ENCODE measurements at places on chromosomes 6 and 20. TPM values are rescaled to one million over a fixed set of nuclear protein-coding genes. Genes with fewer than 3 reads are reported as not detected.

DNA sequence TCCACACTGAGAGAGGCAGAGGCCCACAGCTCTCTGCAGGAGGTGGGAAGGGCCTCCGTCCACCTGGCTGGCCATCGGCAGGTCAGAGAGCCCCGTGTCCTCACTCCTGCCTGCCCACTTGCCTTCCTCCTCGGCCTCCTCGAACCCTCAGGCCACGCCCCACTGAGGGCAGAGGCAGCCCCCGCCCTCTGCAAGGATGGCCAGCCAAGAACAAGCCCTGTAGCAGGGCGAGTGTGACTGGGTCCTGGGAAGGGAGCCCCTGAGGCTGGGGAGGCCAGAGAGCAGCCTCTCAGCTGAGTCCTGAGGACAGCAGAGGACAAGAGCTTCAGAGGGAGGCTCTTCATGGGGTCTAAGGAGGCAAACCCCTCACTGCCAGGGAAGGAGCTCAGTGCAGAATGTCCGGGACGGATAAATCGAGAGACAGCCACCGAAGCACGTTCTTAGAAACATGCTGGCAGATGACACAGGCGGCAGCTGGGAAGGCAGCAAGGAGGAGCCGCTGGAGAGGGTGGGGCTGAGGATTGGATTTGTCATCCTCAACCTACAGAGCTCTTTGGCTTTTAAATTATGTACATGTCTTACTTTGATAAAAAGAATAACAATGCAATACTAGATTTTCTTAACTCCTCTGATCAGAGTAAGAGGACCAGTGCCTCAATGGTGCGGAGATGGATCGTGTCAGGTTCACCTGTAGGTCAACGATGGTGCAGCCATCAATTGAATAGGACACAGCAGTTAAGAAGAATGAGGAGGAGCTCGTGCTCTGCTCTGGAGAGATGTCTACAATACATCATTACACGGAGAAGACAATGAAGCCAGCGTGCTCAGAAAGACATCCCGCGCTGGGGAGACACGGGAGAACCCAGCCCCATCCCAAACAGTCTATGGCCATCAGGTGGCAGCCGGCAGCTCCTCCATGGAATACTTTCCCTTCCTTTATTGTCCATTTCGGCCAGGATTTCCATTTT is 53.0 kb downstream of the GNAS-AS1 start:
- DNase-seq = no peak

The CCN6 gene
- total RNA-seq = not detected

- no peak for DNase-seq
Observed at GRCh38 chr6:19968201-19968600, 131.0 kb downstream of the ID4 start.

DNA sequence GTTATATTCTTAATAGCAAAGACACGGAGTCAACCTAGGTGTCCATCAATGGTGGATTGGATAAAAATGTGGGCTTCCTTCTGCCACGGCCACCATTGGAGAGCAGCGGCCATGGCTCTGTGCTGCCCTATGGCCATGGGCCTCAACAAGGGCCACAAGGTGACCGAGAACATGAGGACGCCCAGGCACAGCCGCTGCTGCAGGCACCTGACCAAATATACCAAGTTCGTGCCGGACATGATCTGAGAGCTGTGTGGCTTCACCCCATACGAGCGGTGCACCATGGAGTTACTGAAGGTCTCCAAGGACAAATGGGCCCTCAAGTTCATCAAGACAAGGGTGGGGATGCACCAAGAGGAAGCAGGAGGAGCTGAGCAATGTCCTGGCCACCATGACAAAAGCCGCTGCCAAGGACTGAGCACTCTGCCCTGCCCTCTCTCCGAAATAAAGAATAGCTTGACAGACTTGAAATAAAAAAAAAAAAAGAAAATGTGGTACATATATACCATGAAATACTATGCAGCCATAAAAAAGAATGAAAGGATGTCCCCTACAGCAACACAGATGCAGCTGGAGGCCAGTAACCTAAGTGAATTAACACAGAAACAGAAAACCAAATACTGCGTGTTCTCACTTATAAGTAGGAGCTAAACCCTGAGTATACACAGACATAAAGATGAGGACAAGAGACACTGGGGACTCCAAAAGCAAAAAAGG is 81.0 kb downstream of the FKBP5 start:
- DNase-seq = no peak

GRCh38 chr6:92687278-92687677 is 732.1 kb downstream of the EPHA7 start:
- no peak for DNase-seq

- no peak for DNase-seq
Observed at GRCh38 chr6:137919837-137920730, 53.0 kb downstream of the TNFAIP3 start.

The FAM217A gene
- not detected for total RNA-seq

DNA sequence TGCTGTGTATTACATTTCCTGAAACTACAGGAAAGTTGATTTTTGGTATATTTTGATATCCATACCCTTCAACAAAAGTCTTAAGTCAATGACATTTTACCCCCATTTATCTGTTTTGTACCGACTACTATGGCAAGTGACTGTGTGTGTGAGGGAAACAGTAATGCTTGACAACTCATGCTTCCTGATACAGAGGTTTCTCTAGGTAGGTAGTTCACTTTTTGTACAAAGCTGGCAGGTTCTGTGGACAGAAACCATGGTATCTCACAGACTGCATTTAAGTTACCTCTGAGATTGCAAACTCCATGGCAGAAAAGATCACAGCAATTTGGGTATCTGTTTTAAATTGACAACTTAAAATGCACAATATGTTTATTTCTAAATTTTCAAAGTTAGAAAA is 28.8 kb downstream of the FARS2 start:
- DNase-seq = no peak

The SPAG4 gene
- 6.9 TPM for total RNA-seq

DNA sequence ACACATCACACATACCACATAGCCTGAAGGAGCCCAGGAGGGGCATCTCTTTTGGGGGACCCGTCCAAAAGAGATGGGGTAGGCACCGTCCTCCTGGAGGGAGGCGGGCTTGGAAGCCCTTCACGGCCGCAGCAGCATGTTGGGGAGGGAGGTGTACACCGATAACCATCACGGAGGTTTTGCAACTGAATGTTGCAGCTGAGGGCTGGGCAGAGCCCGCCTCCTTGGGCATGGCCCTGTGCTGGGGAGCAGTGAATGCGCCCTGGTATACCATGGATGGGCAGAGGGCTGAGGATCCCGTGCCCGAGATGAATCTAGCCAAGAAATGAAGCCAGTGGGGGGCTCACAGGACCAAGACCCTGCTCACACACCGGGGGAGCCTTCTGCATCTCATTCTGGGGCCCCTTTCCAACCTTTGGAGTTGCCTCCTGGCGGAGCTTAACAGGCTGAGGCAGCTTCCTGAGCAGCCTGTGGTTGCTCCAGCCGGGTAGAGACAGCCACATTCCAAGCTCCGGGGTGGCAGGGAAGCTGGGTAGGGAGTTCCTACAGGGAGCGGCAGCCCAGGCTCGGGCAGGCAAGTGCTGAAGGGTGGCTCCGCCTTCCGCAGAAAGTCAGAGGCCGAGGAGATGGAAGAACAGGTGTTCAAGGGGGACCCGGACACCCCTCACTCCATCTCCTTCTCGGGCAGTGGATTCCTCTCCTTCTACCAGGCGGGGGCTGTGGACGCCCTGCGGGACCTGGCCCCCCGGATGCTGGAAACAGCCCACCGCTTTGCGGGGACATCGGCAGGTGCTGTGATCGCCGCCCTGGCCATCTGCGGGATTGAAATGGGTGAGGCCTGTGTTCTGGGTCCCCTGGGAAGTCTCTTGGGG is at the start of gene PNPLA1:
Gene PNPLA1 (plus strand): TSS at position 227 of the 872 bp plus-strand sequence. CDS start 400 bp downstream, at position 627.
- DNase-seq = no peak

- no peak for DNase-seq
Observed at GRCh38 chr6:71250099-71250602, 38.5 kb upstream of the OGFRL1 start.

DNA sequence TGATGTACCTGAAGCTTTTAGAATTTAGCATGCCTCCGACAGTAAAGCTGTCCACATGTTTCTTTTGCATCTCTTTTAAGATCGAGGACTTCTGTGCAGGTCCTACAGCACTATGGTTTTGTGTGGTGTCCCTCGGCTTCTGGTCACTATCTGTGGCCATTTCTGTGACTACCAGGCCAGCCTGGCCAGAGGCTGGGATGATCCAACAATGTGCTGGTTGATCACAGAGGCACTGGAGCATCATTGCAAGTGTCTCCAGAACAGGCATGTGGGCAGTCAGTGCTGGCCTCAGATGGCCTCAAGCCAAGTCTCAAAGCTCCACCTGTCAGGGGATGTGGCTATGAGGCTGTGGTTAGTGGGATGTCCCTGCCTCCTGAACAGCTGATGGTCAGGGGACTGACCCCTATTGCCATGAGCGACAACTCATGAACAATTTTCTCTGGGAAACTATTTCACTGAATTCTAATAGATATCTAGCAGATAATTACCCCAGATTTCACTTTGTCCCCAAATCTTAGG is 136.6 kb downstream of the SYNDIG1 start:
- no peak for DNase-seq

GRCh38 chr20:61596687-61597330 is 344.7 kb downstream of the CDH4 start:
- DNase-seq = no peak

DNA sequence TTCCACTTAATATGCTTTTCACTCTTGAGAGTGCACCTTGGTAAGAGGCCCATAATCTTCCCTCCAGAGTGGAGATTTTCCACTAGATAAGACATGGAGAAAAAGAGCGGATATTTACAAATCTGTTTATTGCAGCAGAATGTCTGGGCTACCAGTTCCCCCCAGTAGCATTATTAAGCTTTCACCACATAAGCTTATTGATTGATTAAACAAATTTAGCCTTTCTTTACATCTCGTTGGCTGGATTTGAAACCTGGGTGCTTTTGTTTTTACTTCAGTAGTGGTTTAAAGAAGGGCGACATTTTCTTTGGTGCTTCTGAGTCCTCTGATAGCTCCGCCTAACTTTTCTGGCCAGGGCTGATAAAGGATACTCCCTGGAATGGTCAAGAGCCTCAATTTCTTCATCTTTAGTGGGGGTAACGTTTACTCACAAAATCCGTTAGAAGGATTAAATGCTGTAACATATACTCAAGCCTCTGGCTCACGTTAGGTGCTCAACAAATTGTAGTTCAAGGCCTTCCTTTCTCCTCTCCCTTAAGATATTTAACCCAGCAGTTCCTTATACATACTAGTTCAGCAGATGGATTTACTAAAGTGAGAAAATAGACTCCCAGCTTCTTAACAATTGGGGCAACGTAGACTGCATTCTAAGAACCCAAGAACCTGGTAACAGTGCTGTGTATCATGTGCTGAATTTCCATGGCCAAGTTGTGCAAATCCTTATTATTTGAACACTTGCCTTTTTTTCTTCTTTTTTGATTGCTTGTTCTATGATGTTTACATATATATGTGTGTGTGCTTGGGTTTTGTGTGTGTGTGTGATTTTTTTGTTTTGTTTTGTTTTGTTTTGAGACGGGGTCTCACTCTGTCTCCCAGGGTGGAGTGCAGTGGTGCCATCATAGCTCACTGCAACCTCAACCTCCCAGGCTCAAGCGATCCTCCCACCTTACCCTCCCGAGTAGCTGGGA is 91.4 kb downstream of the RREB1 start:
- DNase-seq = no peak

The CLPSL2 gene
- total RNA-seq = not detected

The GUCA1A gene
- not detected for total RNA-seq

DNA sequence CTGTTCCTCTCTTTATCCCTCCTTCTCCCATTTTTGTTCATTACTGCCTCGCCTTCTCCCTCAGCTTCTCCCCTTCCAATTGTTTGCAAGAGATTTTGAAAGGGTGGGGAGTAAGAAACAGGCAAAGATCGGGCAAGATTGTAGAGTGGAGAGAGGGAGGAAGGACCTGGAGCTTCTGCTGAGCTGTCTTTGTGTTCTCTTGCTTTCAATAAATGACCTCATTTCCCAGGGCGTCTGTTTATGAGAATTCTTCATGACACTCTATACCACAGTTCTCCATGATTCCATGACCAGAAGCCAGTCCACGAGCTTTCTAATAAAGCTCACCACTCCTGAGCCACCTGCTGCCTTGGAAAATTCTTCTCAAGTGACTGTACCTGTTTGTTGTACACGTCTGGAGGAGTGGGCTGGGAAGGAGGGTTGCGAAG is 50.0 kb upstream of the PLEKHG1 start:
- no peak for DNase-seq

- DNase-seq = no peak
Observed at GRCh38 chr20:44204832-44205215, 5.7 kb downstream of the OSER1 start.

GRCh38 chr20:3923818-3924217 is 34.6 kb downstream of the PANK2 start:
- DNase-seq = no peak

DNA sequence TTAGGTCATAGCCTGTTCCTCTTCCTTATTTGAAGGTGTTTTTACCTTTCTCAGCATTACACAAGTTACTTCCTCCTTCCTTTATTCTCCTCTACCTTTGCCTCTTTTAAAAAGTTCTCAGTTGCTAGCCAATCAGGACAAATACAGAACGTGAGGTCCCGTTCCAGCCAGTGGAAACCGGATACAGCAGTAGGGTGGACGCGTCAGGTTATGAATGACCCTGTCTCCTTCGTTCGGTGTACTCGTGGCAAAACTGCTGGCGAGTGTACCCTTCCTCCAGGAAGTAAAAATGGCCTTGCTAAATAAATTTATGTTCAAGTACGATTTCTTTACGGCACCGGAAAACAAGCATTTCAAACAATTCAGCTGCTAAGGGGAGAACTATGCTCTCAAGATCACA is 77.0 kb upstream of the MLN start:
- no peak for DNase-seq

DNA sequence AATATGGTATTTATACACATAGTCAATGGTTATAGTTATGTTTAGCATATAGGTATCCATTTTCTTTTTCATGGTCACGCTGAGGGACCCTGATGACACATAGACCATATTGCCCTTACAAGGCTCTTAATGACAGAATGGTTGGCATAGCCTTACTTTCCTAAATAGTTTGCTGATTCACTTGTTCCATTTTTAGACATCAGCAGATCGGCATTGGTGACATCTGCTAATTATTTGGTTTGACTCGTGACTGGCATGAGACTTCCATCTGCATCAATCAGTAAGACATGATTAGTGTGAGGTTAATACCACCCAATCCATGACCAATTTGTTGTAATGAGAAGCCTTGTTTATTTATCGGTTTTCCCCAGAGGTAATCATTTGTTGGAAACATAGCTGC is 309.7 kb downstream of the ALDH8A1 start:
- DNase-seq = no peak

DNA sequence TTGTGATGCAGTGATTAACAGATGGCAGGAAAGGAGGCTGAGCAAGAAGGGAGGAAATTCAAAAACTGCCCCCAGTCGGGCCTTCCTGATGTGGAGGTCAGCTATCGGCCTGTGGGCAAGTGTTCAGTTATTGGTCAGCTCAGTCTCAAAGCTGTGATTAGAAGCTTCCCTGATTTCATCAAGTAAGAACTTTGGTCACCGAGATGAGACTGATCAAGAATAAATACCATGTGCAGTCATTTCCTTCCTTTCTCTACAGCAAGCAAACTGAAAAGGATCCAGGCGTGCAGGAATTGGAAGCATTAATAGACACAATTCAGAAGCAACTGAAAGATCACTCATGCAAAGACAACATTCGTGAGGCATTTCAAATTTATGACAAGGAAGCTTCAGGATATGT is 69.7 kb downstream of the EFHC1 start:
- DNase-seq = no peak
